Naive thymus-derived CD8-positive, alpha-beta T cell (primary cell): ENCODE measurements at places on chromosomes 12 and 14.

GRCh38 chr12:69039911-69040310 is 106.9 kb upstream of the CPM start:
- DNase-seq: no peak

- DNase-seq: no peak
These were observed 4.7 kb upstream of the EPYC start for GRCh38 chr12:91009319-91009950.

GRCh38 chr12:114404926-114405518 is 922 bp downstream of the TBX5 start:
- no peak for DNase-seq

DNA sequence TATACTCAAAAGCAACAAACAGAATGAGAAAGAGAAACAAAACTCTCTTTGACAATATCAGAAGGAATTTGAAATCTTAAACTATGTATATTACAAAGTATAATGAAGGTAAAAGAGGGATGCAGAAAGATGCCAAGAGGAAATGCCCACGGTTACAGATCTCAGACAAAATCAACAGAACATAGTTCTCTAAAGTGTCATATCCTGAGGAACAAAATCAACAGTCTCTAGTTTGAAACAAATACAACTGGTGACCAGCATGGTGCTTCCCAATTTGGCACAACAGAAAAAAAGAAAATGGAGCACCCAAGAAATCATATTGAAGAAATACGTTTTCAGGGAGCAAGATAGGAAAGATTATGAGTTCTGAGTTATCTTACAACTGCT is 116.5 kb downstream of the METTL25 start:
- no peak for DNase-seq

DNA sequence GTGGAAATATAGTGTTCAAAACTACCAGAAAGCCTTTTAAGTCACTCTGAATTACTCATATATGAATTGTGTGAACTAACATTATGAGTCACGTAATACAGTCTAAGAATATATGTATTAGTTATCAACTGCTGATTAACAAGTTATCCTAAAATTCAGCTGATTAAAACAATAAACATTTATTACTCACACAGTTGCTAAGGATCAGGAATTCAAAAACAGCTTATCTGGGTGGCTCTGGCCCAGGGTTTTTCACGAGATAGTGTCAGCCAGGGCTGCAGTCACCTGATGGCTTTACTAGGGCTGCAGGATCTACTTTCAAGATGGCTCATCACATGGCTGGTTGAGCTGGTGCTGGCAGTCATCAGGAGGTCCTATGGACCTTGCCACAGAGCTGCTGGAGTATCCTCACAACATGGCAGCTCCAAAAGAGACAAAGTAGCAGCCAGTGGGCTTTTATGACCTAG is 36.5 kb downstream of the CORO1C start:
- no peak for DNase-seq

DNA sequence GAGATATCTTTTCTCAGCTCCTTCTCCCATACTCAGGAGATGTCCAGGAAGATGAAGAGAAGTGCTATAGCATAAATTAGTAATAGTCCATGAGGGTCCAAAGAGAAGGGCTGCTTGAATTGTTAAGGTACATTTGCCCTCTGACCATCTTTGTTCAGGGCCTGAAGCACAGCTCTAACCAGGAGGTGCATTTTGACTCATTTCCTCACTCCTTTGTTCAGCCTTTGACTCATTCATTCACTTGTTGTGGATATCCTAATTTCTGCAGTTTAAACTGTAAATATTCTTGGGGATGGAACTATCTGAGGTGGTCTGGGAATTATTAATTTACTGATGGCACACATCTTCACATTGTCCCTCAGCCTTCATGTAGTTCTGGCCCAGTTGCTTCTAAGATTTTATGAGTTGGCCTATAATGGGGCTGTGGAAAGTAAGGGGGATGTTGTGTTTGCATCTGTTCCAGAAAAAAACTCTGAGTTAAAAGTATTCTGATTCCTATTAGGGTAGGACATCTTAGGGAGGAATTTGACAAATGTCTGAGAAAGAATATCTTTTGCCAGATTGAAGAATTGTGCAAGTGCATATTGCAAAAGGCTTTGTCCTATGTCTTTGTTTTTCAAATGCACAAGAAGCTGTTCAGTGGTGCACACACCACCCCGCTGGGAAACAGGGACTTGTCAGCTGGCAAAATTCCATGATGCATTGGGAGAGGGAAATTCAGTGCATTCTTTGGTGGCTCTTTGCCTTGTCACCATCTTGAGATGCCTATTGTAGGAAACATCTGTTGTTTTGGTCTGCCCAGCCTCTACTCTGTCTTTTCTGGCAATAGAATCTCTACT is 22.1 kb downstream of the SMOC1 start:
- no peak for DNase-seq

- DNase-seq: no peak
These were observed 99.1 kb upstream of the SLCO1C1 start for GRCh38 chr12:20596061-20596460.

- DNase-seq: no peak
These were observed 145.4 kb upstream of the BMP4 start for GRCh38 chr14:54102051-54102456.

DNA sequence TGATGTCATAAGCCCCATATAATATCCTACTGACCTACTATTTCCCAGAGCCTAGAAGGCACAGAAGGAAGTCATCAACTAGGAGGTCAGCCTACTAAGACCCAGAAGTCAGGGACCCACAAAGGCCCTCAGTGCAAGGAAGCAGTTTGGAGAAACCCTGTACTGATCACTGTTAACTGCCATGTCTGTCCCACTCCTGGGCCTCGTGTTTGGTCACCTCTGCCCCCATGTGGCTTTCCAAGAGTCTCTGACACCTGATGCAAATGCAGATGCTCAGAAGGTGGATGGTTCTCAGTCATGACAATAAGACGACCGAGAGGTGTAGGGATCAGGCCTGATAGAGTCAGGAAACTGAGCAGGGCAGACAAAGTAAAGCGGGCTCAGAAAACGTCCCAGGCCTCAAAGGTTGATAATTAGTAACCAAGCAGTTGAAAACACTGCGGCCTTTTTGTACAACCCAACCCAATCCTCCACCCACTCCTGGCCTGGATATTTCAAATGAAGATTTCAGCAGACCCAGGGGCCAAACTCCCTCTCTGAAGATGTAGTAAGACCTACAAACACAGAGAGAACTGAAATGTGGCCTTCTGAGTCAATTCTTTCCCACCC is 23.4 kb downstream of the PRKAB1 start:
- DNase-seq: no peak

- no peak for DNase-seq
These were observed 177.5 kb upstream of the DIO3 start for GRCh38 chr14:101383737-101384338.

DNA sequence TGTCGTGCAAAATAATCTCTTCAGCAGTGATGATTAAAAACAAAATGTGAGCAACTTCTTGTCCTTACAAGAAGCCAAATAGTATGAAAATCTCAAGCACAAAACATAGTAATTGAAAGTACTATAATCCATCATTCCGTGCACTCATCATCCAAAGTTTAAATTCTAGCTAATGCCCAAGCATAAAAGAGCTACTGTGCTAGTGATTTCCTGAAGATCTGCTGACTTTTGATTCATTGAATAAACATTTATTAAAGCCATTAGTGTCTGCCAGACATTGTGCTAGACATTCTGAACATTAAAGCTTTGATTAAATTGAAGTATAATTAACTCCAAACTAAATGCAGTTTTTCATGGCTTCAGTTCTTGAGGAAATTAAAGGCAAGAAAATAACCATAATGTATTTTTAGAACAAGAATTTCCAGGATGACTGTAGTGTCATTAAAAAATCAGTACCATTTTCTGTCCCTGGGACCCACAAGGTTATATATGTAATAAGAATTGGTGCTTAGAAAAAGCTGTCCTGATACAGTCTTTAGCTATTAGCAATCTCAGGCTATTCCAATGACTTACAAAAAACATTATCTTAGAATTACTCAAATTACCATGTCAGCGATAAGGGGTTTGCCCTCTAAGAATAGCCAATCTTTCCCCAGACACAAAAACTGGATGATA is 71.7 kb downstream of the CMAS start:
- DNase-seq: no peak

- no peak for DNase-seq
These were observed 7.1 kb downstream of the PTHLH start for GRCh38 chr12:27965411-27965810.

GRCh38 chr14:49194067-49194466 is 392.1 kb downstream of the RPS29 start:
- no peak for DNase-seq

- no peak for DNase-seq
These were observed 82.1 kb upstream of the FLRT2 start for GRCh38 chr14:85447883-85448282.

DNA sequence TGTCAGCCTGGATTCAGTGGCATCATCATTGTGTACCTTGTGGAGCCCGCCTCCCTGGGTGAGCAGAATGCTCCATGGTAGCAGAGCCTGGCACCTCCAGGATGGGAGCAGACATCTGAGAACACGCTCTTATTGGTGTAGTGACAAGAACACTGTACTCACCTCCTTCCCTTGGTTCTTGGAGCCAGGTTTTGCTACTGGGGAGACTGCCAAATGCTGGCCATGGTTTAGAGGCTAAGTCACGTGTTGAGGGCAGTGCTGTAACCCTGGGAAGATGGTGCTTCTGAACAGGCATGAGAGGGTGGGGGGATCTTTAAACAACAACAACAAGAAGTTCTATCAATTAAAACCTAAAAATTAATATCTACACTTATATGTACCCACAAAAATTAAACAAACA is 47.6 kb upstream of the ASPG start:
- DNase-seq: no peak

DNA sequence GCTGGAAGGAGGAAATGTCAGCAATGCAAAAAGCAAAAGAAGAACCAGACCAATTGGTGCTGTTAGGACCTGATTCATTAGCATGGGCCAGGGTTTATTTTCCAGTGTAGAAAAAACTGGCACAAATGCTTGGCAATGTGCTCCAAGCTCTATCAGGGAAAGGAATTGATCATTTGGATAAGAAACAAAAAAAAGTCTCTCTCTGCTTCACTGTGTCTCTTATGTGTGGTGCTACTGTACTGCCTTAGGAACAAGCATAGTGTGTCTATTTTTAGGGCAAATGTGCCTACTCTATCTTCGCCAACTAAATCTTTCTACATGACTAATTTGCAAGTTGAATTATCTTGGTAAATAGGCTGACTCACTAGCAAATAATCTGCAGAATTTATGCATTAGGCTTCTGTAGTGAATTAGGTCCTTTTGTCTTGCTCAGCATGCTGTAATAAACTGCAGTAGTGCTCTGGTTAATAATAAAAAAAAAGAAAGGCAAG is 236.7 kb downstream of the MDGA2 start:
- no peak for DNase-seq

DNA sequence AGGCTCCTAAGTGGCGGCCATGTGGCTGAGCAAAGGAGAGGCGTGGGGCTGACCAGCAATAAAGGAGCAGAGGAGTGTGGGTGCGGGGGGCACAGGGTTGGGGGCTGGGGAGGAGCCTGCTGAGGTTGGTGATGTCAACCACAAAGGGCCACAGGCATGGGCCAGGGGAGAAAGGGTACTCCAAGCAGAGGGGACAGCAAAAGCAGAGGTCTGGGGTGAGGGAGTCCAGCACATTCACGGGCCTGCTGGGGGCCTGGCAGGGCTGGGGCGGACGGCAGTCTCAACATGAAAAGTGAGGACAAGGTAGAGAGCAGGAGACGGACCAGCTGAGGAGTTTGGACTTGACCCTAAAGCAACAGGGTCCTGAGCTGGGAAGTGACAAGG is 81.7 kb downstream of the CHGA start:
- DNase-seq: no peak

GRCh38 chr12:39592295-39592694 is 27.3 kb downstream of the ABCD2 start:
- DNase-seq: no peak

DNA sequence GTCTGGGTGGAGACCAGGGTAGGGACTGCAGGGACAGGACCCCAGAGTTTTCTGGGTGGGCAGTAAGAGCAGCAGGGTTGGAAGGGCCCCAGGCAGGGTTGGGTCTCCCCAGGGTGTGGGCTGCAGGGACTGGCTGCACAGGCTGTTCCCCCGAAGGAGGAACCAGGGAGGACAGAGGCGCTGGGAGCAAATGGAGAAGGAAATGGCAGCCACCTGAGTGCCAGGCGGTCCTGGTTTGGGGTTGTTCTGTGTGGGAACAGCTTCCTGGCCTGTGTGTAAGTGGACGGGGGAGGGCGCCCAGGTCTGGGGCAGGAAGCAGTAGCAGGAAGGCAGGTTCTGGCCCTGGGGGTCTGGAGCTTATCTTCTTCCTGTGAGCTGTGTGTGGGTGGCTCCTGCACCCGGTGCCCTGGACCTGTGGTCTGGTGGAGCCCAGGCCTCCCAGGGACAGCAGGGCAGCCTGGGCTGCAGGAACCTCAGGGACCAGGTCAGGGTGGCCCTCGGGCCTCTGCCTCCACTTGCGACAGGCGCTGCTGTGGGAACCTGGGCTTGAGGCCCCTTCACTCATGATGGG is 372.8 kb downstream of the TMEM121 start:
- DNase-seq: no peak

DNA sequence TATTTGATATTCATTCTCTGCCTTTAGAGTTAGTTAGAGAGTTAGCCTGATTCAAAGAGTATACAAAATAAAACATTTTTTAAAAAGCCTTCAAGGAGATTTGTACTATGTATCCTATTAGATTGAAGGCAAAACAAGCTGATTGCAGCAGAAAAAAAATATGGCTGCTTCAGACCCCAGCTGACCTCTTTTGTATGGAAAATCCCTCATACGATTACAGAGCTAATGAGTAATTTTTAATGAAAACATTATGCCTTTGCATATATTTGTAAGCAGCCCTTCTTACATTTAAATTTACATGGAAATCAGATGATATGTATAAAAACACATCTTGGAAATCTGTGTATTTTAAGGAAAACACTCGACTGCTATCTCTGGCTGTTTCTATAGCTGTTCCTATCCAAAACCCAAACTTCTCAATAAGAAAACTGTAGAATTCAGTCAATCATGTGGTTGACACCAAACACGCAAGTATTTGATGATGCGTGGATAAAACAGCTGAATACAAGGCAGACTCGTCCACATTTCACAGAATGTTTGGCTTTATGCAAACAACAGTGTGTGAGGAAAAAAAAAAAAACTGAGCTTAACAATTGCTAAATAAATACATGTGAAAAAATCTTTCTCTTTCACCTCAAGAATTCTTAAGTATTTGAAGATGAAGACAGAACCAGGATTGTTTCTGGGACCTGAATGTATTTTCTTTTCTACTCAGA is 275.3 kb downstream of the EGLN3 start:
- DNase-seq: no peak

DNA sequence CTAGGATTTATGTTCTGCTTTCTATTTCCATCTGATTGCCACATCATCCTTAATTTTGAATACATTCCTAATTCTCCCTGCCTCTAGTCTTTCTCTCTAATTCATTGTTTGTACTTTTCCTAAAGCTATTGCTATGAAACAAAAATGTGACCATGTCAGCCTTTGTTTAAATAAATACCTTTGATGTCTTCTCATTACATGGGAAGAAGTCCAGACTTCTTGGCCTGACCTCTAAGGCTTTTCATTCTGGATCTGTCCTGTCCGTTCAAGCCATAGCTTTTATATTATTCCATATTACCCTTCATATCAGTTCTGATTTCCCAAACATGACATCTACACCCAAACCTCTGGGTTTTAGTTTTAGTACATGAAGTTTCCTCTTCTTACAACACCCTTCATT is 91.4 kb downstream of the CDK17 start:
- no peak for DNase-seq
